ENCODE measurements at places on chromosomes 2 and 18.

- no peak for ATAC-seq
Observed at GRCh38 chr18:21672521-21673267, 31.9 kb downstream of the ABHD3 start.

DNA sequence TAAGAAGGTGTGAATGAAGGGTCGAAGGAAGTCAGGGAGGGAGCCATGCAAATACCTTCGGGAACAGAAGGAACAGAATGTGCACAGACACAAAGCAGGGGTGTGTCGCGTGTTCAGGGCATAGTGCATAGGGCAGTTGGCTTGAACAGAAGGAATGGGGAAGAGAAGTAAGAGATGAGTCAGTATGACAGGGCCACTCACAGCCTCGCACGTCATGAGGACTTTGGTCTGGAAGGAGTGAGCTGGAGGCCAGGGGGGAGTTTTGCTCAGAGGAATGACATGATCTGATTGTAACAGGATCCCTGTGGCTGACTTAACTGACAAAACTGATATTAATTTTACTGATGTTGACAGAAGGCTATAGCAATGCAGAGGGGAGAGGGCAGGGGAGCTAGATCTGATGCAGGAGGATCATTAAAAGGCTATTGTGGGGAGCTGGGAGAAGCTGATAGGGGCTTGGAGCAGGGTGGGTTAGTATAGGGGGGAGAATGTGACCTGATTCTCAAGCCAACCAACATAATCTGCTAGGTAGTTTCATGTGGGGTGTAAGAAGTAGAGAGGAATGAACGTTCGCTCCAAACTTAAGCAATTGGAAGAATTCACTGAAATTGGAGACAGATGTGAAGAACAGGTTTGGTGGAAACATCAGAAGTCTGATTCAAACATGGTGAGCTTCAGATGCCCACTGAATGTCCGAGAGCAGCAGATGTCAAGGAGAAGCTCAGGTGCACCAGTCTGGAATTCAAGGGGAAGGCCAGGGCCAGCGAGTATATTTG, 60.4 kb upstream of the COPS8 start:
- ATAC-seq: no peak

DNA sequence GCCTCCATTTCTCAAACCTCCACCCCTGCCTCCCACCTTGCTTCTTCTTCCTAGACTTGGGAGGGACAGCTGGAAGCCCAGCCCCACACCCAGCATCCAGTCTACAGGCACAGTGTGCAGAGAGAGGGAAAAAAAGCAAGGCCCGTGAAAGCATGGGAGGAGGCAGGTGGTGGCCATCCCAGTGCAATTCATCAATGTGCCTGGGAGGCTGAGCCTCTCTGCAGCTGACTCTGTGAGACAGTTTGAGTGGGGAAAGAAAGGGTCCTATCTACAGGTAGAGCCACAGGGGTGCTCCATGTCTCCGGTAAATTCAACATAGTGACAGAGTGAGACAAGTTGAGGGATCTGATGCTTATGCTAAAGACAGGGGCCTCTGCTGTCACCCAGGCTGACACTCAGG, 340.6 kb downstream of the DYSF start:
- no peak for ATAC-seq

- no peak for ATAC-seq
Observed at GRCh38 chr2:30106543-30106942, 40.3 kb upstream of the YPEL5 start.

GRCh38 chr18:32271672-32272208, 81.9 kb downstream of the MEP1B start:
- no peak for ATAC-seq

DNA sequence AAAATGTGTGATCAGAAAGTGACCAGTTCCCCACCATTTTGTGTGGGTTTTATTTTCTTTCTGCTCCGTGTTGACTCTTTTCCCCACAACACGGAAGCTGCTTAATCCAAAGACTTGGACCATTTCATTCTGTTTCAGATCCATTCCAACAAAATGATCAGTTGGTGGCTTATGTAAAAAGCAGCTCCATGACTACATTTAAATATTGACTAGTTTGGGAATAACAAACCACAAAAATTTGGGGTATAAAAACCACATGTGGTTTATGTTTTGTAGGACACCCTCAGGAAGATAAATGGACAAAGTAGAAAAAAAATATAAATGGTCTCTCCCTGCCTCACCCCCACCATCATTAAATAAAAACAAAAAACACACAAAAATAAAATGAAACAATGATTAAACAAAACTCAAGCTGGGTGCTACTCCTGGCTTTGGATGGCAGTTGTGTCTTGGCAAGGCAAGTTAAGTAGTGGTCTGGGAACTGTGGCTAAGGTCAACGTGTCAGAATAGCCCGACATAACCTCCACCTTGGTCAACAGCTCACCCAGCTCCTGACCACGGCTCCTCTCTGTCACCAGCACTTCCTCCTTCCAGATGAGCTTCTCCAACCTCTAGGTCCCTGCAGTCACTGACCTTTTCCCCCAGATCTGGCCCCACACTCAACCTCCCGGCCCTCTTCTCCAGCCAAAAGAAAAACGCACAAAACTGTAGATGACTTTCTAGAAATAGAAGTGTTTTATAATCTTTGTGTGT, 12.8 kb upstream of the WIPF1 start:
- no peak for ATAC-seq

DNA sequence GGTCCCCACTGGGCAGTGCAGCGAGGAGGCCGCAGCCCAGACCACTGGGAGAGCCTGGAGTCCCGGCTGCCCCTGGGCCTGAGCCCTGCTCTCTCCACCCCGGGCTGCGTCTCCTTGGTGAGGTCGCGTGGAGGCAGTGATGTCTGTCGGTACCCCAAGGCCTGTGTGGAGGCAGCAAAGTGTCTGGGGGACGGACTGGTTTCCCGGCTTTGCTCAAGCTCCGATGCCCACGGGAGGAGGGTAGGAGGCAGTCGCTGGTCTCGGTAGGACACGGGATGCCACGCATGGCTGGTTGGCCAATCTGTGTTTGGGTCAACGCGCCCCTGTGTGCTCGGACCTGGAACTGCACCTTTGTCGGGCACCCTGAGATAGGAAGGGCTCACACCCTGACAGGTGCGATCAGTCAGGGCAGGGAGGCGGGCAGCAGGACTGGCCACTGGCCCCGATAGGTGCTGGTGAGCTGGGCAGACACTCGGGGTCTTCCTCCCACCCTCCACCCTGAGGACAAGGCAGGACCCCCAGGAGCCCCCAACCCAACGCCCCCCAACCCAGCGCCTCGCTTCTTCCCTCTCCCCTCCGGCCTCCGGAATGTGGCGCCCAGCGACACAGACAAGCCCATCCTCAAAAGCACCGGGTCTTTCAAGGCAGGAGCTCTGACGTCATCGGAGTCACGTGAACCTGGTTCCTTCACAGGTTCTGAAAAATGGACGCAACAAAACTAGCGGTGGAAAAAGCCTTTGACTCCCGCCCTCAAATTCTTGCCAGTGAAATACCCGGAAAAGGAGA, 288.6 kb downstream of the NDUFA10 start:
- ATAC-seq: no peak

- no peak for ATAC-seq
Observed at GRCh38 chr2:156852210-156852609, 405.3 kb upstream of the GALNT5 start.

GRCh38 chr2:102704531-102704930, 57.3 kb upstream of the TMEM182 start:
- no peak for ATAC-seq

DNA sequence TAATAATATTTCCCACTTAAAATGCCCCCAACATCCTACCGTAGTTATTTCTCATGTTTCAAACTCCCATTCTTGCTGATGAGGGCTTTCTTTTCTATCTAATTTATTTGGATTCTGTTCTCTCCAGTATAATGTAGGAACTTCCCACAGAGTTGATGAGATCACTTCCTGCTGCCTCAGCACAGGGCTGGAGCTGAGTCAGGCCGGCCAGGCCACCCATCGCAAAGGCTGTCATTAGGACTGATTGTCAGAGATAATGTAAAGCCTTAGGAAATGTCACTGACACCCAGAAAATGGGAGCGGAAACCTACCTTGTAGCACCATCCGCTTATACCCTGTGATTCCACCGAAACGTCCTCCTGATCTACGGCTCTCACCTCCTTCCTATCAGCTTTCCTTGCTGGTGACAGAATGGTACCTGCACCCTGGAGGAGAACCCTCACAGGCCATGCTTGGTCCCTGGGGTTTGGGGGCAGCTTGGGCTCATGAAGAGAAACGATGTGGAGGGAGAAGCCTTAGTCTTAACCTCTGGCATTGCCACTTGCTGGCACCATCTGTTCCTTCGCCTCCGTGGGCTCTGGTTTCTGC, 672.8 kb upstream of the ID2 start:
- ATAC-seq: no peak

GRCh38 chr18:12485479-12486105, 77.9 kb downstream of the PRELID3A start:
- no peak for ATAC-seq

GRCh38 chr2:70325875-70326274, 24.0 kb upstream of the FAM136A start:
- ATAC-seq: no peak

- ATAC-seq: peak; percentile 79
Observed at GRCh38 chr2:199228887-199229819, 228.6 kb downstream of the SATB2 start.

DNA sequence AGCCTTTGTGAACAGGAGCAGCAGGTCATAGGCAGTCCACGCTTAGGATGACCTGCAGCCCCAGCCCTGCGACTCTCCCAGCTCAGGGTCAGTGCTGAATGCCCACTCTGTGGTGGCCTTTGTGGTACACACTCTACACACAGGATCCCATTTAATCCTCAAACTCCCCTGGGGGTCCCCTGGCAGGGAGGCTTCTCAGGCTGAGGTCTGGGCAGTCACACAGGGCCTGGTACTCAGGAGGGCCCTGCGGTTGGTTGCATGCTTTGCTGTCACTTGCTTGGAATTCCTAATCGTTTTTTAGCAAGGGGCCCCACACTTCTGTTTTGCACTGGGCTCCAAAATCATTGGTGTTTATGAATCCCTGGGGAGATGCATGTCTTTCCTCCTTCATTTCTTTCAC, 113.0 kb downstream of the EML6 start:
- no peak for ATAC-seq

GRCh38 chr18:55934821-55935220, 346.8 kb upstream of the TCF4 start:
- ATAC-seq: no peak

- no peak for ATAC-seq
Observed at GRCh38 chr18:50647237-50647636, 87.3 kb downstream of the MAPK4 start.

GRCh38 chr18:50675043-50675442, 115.2 kb downstream of the MAPK4 start:
- ATAC-seq: no peak

- no peak for ATAC-seq
Observed at GRCh38 chr2:16861111-16861510, 195.5 kb upstream of the CYRIA start.

Measured in activated CD4-positive, CD25-positive, alpha-beta regulatory T cell treated with anti-CD3 and anti-CD28 coated beads, Interleukin-2, amount 50 U/mL, for 24 hours (primary cell).